ENCODE measurements at places on chromosomes 12 and 14. TPM values are rescaled to one million over a fixed set of nuclear protein-coding genes. Genes with fewer than 3 reads are reported as not detected.

Gene ZC2HC1C
- 7.1 TPM for polyA plus RNA-seq

DNA sequence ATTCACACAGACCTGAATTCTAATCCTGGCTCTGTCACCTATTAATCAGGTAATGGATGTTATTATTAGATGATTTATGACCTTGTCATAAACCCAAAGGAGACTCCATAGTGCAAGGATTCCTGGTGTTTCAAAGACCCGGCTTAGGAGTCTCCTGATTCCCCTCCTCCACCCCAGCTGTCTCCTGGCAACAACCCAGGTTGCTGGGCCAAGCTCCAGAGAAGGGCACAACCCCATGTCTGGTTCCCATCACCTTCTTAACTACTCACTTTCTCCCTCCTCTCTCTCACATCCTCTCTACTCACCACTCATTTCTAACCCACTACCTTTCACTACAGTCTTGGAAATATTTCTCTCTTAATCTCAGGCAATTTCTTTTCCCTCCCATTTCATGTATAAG is 41.6 kb downstream of the RHOJ start:
- no peak for DNase-seq

Gene NFATC4
- polyA plus RNA-seq = 74.4 TPM

DNA sequence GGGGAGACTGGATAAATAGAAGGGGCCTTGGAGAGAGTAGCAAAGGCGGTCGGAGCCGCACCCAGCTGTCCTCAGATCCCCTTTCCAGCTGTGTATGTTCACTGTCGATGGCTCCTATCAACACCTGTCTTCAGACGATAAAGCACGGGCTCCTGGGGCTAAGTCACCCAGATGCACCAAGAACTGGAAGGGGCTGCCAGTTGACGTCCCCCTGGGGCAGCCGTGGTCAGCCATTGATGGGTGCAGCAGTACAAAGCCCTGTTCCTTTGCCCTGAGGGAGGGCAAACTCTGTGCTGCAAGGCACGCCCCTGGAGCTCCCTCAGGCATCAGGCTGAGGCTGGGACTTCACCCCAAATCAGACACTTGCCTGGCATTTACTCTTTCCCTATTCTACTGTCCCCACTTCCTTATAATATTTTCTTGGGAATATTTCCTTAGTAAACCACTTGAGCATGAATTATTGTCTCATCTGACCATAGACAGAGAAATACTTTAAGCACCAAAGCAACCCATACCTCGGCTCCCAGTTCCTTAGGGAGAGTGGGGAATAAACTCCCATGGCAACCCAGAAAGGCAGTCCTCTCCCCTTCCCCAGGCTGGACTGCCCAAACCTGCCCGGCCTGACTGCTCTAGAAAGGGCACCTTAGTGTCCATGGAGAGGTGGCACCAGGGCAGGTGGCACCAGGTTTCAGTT is 59.6 kb upstream of the SCN8A start:
- DNase-seq = no peak

Measured in left renal cortex interstitium (tissue), 4 donors.